ENCODE measurements at places on chromosomes 3 and 15. TPM values are rescaled to one million over a fixed set of nuclear protein-coding genes. Genes with fewer than 3 reads are reported as not detected.

Gene RARRES1
- polyA plus RNA-seq: 9.5 TPM

Gene SMCO1
- polyA plus RNA-seq: not detected

Gene GTPBP8
- polyA plus RNA-seq: 23.5 TPM

GRCh38 chr3:42702982-42703694 is 540 bp upstream of the HHATL start:
- no peak for DNase-seq

- DNase-seq: no peak
These were observed 35.1 kb upstream of the ADPGK start for GRCh38 chr15:72818632-72819031.

- DNase-seq: no peak
These were observed 299.2 kb downstream of the CNTN3 start for GRCh38 chr3:74315291-74315690.

Gene MPI
- polyA plus RNA-seq: 62.3 TPM

Gene MEIS2
- polyA plus RNA-seq: 138 TPM

DNA sequence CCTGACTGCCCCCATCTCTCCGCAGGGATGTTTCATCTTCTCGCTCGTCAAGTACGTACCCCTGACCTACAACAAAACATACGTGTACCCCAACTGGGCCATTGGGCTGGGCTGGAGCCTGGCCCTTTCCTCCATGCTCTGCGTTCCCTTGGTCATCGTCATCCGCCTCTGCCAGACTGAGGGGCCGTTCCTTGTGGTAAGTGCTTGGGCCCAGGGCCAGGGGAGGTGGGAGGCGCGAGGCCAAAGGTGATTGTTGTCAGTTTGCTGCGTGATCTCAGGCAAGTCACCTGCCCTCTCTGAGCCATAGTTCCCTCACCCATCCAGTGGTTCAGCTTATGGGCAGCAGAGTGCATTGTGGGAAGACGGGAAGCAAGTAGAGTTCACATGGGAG is 58.5 kb downstream of the GRIP2 start:
- DNase-seq: no peak

DNA sequence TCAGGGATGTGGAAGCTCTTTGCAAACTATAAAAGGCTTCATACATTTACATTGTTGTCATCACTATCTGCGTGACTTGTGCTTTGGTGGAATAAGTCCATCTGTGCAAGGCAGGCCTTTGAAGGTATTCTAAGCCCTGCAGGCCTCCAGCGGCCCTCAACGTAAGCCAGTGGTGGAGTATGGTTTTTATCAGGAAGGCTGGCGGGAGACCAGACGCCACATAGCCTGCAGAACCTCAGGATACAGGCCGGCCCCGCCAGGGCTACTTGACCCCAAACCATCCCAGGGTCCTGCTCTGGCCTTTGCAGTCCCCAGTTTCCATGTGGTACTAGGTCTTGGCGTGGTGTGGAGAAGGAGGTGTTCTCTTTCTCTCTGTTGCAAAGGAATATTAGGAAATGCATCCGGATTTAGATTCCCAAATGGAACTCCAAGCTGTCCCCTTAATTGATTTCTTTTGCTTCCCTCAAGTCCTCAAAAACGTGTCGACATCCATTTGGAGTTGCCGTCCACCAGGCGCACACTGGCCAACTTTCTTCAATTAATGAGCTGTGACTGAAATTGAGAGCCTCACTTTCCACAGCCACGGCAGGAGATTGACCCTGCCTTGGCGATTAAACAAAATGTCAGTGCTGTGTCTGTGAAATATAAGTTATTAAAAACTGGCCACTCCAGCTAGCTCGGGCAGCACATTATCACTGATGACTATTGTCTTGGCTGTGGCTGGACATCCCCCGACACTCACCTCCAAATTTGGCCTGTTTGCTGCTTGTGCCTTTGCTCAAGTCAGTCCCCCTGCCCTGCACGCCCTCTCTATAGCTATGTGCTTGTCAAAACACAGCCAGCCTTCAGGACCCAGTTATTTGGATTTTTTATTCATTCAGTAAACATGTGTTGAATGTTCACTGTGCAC is 239.8 kb upstream of the TLE3 start:
- no peak for DNase-seq

- no peak for DNase-seq
These were observed 24.1 kb downstream of the GJD2 start for GRCh38 chr15:34730701-34731100.

Gene SNTN
- polyA plus RNA-seq: 0.03 TPM

Gene FGF7
- 12.0 TPM for polyA plus RNA-seq

Gene DPP8
- polyA plus RNA-seq: 37.1 TPM

Gene MORC1
- 0.64 TPM for polyA plus RNA-seq

Gene IL17RD
- polyA plus RNA-seq: 53.1 TPM

GRCh38 chr15:89141885-89142284 is 53.6 kb downstream of the ABHD2 start:
- DNase-seq: no peak

DNA sequence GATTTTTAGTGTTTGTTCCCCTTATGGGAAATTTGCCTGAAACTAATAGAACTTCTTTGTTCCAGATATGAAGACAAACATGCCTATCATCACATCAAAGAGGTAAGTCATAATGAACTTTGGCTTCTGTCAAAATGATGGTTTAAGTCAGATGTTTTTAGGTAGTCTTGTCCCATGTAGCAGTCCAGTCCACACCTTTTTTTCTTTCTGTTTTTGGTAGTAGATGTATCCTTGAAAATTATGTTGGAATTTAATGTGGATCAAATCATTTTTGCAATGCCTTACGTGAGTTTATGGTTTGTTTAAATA is 12.1 kb downstream of the TSEN2 start:
- DNase-seq: no peak

- DNase-seq: no peak
These were observed 38.3 kb downstream of the ANO10 start for GRCh38 chr3:43583481-43583880.

- DNase-seq: no peak
These were observed 287.2 kb downstream of the SHQ1 start for GRCh38 chr3:72560846-72561675.

Gene CPA3
- polyA plus RNA-seq: 0.46 TPM

Gene PCLAF
- polyA plus RNA-seq: 36.3 TPM

Gene CCR3
- not detected for polyA plus RNA-seq

Gene SPTSSB
- 3.6 TPM for polyA plus RNA-seq

Gene RYR3
- 19.2 TPM for polyA plus RNA-seq

DNA sequence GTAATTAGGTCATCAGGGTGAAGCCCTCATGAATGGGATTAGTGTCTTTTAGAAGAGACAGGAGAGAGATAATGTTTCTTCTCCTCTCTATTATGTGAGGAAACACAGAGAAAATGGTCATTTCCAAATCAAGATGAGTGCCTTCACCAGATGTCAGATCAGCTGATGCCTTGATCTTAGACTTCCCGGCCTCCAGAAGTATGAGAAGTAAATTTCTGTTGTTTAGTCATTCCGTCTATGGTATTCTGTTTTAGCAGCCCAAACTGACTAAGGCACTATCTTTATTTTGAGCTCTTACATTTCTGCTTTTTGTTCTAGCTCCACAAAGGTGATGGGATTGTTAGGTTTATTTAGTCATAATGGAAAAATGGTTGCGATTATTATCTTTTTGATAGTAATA is 273.2 kb upstream of the GADL1 start:
- DNase-seq: no peak

- DNase-seq: no peak
These were observed 198.5 kb upstream of the MRPL3 start for GRCh38 chr3:131701153-131701770.

Gene DGKG
- polyA plus RNA-seq: 0.47 TPM

Measured in renal pelvis (tissue), 12 donors.